Stimulated activated CD4-positive, alpha-beta T cell treated with anti-CD3 and anti-CD28 coated beads, TNF-alpha, amount 100 ng/mL, for 1 hour (primary cell): ENCODE measurements at places on chromosomes 3 and 15.

DNA sequence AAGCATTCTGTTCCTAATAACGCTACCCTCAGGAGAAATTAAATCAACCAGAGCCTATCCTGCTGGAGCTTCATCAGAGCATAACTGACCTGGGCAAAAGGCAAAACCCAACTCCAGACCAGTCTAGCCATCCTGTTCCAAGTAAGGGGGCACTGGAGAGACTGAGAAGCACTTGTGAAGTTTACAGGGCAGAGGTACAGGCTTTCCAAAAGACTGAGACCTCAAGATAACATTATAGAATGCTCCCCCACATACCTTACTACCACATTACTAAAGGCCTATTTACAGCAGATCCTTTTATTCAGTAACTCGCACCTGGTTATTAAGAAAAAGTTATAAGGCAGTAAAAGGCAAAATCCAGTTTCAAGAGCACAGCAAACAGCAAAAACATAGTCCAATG lies 35.5 kb downstream of the RFX7 start:
- DNase-seq = no peak

DNA sequence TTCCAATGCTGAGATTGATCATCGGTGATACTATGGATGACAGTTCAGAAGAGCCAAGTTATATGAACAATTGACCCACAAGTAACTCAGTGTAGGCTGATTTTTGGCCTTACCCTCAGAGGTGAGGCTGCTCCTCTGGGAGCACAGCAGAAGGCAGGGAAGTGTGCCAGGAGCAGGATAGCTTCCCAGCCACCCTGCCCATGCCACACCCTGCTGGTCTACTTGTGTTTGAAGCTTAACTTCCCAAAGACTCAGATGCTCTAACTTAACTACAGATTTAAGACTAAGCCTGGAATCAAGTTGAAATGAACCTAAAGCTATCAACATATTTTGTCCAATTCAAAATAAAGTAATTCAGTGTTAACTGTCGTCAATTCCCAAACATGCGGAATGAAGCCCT lies 77.5 kb downstream of the BOC start:
- DNase-seq = no peak

- DNase-seq = no peak
Measured at GRCh38 chr3:43692085-43692855, 1.5 kb downstream of the ABHD5 start.

DNA sequence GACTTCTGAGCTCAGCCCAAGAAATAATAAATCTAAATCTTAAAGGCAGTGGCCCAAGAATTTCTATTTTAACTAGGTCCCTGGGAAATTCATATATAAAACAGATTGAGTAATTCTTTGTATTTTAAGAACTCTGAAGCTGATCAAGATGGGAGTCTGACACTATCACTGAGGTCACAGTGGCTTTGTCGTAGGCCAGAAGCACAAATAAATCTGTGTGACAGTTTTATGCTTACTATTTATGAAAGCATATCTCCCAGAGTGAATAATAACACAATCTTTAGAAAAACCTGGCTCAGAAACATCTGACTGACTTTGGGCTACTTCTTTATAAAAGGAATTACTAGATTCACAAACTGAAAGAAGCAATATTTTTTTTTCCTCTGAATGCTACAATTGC lies 51.9 kb downstream of the SLITRK3 start:
- DNase-seq = no peak

GRCh38 chr15:85837011-85837433 lies 42.3 kb upstream of the KLHL25 start:
- no peak for DNase-seq

- no peak for DNase-seq
Measured at GRCh38 chr3:42381551-42382082, 28.8 kb downstream of the LYZL4 start.

DNA sequence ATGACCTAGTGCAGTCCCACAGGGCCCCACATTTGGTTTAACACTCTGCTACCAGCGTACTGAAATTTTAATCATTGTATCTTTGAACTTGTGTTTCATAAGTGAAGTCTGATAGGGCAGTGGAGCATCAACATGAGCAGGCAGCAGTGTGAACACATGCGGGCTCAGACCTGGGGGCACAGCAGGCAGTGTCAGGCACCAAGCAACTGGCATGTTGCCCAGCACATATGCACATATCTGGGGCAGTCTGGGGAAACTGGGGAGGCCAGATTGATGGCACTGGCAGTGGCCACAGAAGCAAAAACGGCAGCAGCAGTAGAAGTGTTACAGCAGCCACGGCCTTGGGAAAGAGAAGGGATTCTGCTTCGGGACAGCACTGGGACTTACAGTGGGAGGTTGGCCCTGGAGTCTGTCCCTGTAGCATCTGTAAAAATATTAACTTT lies 353.9 kb upstream of the KCNMB2 start:
- DNase-seq = no peak

- no peak for DNase-seq
Measured at GRCh38 chr15:42863572-42864239, 56.9 kb downstream of the TTBK2 start.

- DNase-seq = no peak
Measured at GRCh38 chr3:18645619-18646018, 220.5 kb upstream of the SATB1 start.

- no peak for DNase-seq
Measured at GRCh38 chr15:42185801-42186200, 22.3 kb downstream of the VPS39 start.

DNA sequence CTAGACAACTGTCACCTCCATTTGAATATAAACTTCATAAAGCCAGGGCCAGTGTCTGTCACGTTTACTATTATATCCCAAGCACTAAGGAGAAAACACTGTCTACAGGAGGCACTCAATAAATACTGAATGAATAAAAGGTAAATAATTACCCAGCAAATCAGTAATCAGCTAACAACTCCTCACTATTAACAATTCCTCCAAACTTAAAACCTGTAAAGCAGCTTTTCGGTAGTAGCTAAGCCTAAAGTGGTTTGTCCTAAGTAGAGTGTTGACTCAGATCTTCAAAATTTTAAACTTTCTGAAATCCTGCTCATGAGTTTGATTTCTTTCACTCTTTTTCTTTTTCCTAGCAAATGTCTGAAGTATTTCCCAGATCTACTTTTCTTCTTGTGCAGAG lies 39.9 kb downstream of the C3orf80 start:
- DNase-seq = no peak

GRCh38 chr15:22956257-22956977 lies 23.8 kb downstream of the CYFIP1 start:
- no peak for DNase-seq

DNA sequence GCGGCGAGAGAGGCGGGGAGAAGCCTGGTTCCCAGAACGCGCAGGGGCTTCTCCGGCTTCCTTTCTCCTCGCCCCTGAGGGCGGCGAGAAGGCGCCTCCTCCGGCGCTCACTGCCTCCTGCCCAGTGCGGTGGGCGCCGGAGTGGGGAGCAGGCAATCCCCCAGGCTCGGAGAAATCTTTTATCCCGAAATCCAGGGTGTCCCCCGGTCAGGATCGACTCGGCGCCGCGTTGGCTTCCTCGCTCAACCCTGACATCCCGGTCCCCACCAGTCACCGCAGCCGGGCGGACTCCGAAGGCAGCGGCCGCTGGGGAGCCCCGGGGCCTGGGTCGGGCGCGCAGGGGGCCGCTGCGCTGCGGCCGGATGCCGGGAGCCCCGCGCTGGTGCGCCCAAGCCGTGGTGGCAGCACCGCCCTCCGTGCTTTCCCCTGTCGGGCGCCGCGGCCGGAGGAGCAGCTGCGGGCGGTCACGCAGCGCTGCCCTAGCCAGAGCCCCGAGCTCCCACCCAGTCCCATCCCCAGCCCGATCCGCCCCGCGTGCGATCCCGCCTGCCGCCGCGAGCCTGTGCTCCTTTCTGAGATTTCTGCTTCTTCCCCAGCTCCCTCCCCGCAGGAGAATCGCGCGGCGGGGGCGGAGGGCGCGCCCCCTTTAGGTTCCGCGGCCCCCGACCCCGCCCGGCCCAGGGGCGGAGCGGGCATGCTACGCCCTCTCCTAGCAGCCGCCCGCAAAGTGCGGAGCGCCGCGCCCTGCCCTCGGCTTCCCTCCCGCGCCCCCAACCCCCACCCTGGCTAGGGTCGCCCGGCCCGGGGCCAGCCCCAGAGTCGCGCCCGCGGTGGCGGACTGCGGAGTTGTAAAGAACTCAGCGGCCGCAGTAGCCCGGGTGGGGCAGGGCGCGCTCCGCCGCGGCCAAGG lies 683 bp upstream of the CACNA2D3 start:
- DNase-seq = no peak

DNA sequence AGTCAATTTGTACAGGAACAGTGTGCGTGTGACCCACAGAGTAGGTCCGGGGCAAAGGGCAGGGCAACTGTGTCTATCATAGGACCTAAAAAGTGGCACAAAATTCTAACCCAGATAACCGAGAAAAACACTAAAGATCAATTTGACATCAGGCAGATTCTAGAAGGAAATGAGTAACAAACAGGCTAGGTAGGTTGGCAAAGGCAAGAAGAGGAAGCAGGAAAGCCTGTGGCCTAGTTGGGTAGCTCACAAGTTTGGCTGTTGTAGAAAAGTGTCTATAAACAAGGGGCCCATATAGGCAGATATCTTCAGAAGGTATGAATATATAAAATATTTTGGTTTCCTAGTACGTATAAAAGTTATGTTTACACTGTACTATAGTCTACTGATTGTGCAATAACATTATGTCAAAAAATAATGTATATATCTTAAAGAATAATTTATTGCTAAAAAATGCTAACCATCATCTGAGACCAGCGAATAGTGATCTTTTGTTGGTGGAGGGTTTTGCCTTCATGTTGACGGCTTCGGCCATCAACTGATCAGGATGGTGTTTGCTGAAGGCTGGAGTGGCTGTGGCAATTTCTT lies 13.3 kb upstream of the OR5K1 start:
- no peak for DNase-seq

GRCh38 chr3:17605032-17605431 lies 137.4 kb downstream of the TBC1D5 start:
- DNase-seq = no peak

DNA sequence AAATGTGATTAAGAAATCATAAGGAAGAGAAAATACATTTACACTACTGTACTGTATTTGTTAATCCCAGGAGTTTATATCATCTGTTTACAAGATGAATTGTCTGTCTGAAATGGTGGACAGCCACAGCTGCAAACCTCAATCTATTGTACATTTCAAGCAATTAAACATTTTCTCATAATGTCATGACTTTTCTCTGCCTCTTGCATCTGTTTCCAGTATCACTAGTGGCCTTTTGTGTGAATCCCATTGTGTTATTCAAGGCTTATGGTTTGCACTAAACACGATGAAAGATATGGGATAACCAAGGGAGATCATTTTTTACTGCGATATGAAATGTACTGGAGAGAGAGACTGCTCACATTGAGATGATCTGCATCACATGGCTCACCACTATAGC lies 200.2 kb upstream of the LRRN1 start:
- DNase-seq = no peak

DNA sequence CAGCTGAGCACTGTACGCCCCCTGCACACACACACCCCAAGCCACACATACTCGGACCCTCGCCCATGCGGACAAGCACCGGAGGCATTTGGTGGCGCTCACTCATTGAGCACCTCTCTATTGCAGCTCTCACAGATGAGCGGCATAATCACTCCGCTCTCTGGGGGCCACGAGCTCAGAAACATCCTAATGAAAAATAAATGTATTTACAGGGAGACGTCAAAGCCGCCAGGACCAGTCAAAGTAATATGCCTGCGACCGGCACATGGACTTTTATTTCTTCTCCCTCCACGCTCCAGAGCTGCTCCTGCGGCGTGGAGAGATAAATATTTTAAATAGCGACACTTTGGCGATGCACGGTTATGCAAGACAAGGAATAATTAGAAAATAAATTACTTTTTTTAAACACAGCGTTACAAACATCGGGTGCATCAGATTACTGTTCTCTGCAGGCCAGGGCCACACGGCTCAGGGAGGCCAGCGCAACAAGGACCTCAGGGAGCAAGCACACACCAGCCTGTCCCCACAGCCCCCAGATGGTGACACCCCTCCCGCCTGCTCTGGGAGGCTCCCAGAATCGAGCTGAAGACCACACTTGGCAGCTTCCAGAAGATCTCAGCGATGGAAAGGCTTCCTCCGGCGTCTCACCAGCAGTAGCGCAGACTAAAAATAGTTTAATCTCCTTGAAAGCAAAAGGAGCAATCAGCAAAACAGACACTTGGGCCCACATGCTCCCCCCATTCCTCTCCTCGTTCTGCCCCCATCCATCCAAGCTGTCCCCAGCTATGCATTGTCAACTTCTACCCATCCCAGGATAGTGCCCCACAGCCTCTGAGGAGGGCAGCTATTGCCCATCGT lies 48.0 kb downstream of the CACNA2D2 start:
- no peak for DNase-seq

DNA sequence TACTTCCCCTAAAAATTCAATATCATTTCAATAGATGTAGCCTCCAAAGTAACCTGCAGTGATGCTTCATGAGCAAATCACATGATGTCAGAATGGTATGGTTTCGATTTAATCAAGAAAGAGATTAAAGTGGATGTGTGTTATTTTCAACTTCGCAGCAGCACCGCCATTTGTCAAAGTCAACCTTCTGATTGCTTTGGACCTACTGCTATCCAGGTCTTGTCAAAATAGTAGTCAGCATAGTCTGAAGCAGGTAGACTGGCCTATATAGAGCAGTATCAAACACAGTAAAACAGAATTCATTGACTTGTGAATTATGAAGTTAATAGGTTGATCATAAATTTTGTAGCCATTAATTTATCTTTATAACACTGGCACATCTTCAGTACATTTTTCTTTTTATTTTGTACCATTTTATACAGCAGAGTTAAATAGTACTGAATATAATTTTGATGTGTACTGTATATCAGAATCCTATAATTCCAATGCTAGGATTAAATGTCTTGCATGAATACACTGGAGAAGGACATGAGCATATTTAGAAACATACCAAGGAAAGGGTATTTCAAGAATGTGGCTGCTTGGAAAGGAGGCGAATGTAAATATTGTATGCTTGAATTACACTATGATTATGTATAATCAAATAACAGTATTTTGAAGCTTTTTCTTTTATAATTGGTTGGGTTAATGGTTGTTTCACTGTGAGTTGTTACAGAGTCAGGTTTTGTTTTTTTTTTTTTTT lies 79.6 kb downstream of the CDIN1 start:
- DNase-seq = no peak

DNA sequence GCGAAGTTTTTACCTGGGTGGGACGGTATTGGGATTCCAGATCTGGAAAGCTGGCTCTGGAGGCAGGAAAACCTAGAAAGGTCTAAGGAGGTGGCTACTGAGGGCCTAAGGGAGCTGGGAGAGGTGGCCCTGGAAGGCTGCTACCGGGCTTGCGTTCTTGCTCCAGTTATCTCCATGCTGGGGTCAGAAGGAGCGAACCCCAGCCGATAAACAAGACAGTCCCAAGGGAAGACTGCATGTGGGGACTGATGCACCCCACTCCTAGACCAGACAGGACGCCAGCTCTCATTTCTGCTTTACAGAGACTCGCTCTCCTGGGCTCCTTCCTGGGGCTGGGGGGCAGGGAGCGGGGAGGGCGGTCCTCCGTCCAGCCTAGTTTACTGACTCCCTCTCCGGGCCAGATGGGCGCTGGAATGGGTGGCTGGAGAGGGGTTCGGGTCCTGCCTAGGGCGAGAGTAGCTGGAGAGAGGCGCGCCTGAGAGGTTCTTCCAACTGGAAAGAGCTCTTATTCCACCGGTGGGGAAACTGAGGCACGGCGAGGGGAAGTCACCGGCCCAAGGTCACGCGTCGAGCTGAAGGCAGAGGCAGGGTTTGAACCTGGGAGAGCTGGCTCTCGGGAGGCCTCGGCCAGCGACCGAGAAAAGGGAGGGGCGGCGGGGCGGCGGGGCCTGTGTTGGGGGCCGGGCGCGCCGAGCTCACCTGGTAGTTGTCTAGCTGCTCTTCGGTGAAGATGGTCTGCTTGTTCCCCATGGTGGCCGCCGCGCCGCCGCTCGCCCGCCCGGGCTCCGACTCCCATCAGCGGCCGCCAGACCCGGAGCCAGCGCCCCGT lies 565 bp downstream of the CIB2 start:
- DNase-seq = no peak
